Stimulated activated CD8-positive, alpha-beta memory T cell treated with anti-CD3 and anti-CD28 coated beads, Interleukin-15, amount 100 ng/mL, for 48 hours (primary cell): ENCODE measurements at places on chromosomes 6 and 20.

DNA sequence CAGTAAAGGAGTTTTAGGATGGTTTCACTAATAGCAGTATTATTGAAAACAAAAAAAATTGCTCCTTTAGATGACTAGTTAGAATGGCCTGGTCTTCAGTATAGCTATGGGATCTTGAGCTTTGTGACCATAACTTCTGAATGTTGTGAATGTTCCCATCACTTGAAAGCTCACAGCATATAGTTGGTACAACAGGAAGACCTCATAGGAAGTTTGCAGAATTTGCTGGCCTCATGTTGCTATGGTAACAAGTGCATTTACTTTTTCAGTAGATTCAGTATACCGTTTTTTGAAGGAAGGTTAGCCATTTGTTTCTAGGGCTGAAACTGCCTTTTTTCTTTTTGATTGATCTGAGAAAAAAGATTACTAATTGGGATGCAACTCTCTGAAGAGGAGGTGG is 8.3 kb downstream of the PHF3 start:
- DNase-seq = no peak

DNA sequence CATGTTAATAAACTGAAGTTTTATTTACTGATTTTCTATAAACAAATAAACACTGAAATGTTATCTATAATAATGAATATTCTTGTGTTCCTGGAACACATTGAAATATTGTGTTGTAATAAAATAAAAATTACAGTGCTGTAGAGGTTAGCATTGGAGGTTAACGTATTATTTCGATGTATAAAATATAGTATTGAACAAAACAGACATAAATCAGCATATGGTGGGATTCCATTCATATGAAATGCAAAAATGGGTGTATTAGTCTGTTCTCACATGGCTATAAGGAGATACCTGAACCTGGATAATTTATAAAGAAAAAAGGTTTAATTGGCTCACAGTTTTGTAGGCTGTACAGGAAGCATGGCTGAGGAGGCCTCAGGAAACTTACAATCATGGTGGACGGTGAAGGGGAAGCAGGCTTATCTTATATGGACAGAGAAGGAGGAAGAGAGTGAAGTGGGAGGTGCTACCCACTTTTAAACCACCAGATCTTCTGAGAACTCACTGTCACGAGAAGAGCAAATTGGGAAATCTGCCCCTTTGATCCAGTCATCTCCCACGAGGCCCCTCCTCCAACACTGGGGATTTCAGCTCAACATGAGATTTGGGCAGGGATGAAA is 24.6 kb upstream of the BMP6 start:
- no peak for DNase-seq

GRCh38 chr20:43682446-43682845 is 15.5 kb downstream of the MYBL2 start:
- DNase-seq = no peak

DNA sequence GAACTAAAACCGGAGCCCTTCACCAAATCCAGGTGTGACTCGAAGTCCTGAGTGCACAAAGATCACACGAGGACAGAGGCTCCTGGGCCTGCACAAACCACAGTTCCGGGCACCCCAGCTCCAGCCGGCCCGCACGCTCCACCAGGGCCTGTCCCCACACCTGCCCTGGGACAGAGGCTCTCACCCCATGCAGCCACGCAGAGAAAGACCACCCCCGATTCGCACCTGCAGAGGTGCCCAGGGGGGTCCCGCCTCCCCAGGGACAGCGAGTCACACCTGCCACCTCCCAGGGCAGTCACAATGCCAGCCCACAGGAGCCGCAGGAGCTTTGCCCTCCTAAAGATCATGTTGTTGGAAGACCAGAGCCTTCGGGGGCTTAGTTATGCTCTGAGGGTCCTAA is 25.4 kb upstream of the MRGBP start:
- no peak for DNase-seq

DNA sequence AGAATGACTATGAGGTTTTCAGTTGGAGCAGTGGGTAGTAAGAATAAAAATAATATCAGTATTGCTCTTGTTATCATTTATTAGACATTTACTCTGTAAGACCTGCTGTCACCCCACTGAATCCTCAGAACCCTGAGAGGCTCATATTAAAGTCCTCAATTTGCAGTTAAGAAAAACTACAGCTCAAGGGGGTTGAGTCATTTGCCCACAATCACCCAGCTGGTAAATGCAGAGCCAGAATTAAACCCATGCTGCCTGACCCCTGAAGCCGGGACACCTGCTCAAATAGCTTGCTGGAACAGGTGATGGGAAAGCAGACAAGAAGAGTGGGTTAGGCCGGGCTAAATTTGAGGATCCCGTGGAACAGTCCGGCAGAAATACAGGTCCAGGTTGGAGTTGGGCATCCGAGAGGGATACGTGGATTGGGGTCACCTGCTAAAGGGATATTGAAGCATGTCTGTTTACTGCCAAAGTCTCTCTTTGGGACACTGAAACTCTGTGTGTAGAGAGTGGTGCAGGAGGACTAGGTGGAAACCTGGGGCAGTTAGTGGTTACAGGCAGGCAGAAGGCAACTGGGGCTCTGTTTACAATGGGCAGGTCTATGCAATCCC is 344.1 kb downstream of the CDC5L start:
- no peak for DNase-seq

DNA sequence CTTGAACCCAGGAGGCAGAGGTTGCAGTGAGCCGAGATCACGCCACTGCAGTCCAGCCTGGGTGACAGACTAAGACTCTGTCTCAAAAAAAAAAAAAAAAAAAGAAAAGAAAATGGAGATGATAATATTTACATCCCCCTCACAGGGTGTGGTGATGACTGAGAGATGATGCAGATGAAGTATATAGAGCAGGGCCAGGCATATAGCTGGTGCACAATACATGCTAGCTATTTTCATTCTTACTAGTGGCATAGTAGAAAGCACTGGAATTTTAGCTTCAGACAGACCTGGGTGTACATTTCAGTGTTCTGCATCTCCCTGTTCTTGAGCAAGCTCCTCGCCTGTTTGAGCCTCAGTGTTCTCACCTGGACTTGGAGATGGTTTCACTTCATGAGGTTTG is 36.9 kb downstream of the CEBPB start:
- no peak for DNase-seq

GRCh38 chr6:134058622-134059366 is 6.4 kb upstream of the SLC2A12 start:
- DNase-seq = no peak

DNA sequence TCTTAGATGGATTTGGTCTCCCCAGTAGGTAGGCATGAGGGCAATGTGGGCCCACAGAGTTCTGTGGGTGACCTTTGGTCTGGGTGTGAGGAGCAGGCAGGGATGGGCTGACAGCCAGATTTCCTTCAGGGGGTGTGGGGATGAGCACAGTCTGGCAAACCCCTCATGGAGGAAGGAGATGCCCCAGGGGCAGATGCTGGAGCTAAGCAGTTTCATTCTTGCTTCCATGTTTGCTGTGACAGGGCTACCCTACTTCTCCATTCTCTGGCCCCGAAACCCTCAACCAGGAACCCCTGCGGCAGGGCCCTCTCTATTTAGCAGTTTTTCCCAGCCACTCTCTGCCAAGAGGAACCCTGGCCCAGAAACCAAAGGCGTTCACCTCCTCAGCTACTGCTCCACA is 40.4 kb downstream of the GCLC start:
- DNase-seq = no peak

- DNase-seq = no peak
Observed at GRCh38 chr6:16097382-16098171, 31.3 kb upstream of the MYLIP start.

DNA sequence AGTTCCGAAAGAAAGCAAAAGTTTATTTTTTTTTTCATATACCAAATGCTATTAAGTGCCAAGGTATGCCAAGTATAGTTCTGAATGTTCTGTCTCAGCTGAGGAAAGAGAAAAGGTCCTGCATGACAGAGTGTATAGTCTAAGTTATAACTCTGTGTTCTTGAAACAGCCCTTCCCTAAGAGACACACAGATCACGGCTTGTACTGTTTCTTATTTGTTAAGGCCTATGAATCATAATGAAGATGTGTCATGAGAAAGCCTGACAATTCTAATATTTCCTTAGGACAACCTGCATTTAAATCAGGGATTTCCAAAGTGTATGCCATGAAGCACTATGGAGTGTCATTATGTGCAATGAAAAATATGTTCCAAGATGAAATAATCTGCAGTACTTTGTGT is 538.7 kb upstream of the CDH4 start:
- no peak for DNase-seq

- DNase-seq = no peak
Observed at GRCh38 chr6:106872049-106872448, 102.5 kb downstream of the CD24 start.

- DNase-seq = no peak
Observed at GRCh38 chr6:71523548-71523947, 234.9 kb downstream of the OGFRL1 start.

- DNase-seq = no peak
Observed at GRCh38 chr6:125732398-125732797, 17.0 kb upstream of the HEY2 start.

- no peak for DNase-seq
Observed at GRCh38 chr6:38034274-38034914, 214.9 kb downstream of the ZFAND3 start.

- DNase-seq = no peak
Observed at GRCh38 chr6:11900662-11901598, 111.2 kb upstream of the HIVEP1 start.

- no peak for DNase-seq
Observed at GRCh38 chr20:4122926-4123325, 107.6 kb upstream of the RNF24 start.

DNA sequence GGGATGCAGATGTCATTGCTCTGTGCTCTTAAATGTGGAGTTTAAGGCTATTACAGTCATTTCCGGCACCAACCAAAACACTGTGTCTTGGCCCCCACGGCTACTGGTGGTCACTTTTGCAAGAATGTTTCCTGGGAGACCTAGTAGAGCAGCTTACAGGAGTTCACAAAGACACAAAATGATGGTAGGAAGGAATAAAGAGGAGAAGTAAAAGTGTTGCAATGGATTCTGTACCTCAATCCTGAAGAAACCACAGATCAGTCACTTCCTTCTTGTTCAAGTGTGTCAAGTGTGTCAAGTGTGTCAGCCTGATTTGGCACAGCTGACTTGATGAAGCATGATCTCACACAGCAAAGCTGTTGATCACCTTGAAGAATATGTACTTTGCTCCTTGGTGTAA is 344.0 kb downstream of the PLCB1 start:
- no peak for DNase-seq

GRCh38 chr20:16167423-16168130 is 405.7 kb downstream of the KIF16B start:
- no peak for DNase-seq

DNA sequence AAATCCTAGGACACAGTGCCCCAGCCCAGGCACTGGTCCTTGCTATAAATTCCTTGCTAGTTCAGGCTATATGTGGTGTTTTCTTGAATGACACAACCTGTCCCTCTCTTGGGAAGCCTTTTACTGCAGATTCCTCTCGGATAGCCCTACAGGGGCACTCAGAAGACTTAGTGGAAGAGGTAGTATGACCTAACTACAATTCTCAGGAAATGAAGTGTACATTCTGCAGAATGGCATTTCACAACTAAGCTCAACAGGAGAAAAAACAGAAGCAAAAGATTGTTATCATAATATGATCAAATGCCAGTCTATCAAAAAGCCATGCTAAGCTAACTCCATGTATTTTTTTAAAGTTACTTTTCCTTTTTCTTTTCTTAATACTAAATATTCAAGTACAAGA is 66.3 kb upstream of the FBXL4 start:
- DNase-seq = no peak

DNA sequence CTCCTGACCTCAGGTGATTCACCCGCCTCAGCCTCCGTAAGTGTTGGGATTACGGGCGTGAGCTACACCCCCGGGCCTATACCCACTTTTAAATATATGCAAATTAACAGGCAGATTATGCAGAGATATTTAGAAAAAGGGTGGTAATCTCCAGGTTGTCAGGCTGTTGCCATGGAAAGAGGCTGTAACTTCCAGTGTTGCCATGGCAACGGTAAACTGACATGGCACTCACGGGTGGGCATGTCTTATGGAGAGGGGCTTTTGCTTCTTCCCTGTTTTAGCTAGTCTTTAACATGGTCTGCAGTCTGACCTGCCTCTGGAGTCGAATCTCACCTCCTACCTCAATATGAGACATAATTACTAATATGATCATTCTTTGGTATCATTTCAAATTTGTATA is 44.9 kb downstream of the ZNF334 start:
- no peak for DNase-seq
